Stomach (tissue), 19 donors: ENCODE measurements at places on chromosomes 6 and 20. TPM values are rescaled to one million over a fixed set of nuclear protein-coding genes. Genes with fewer than 3 reads are reported as not detected.

DNA sequence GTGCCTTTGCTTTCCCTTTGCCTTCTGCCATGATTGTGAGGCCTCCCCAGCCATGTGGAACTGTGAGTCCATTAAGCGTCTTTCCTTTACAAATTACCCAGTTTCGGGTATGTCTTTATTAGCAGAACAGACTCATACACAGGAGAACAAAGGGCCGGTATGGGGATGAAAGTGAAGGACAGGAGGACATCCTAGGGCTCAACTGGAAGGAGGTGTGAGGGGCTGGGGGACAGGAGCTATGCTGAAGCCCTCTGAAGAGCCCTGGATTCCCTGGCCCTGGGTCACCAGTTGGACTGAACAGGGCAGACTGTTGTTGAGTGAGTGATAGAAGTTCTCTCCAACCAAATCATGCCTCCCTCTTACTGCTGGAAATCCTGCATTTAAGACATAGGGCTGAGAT is 105.8 kb downstream of the SCML4 start:
- no peak for DNase-seq
- peaks cover 2% of the 10 kb centered on the region for H3K4me1 ChIP-seq
- no peak overlapping the region for H3K27ac ChIP-seq
- H3K4me3 ChIP-seq = no peak overlapping the region

GRCh38 chr20:2820896-2821869 is 5.0 kb downstream of the TMEM239 start:
- no peak for DNase-seq
- no peak overlapping the region for H3K27ac ChIP-seq
- H3K27me3 ChIP-seq = peaks cover 64% of the 10 kb centered on the region
- no peaks in the 10 kb centered on the region for H3K36me3 ChIP-seq

Gene NRSN1
- total RNA-seq = 1.1 TPM

Gene GNMT
- total RNA-seq = 0.45 TPM

DNA sequence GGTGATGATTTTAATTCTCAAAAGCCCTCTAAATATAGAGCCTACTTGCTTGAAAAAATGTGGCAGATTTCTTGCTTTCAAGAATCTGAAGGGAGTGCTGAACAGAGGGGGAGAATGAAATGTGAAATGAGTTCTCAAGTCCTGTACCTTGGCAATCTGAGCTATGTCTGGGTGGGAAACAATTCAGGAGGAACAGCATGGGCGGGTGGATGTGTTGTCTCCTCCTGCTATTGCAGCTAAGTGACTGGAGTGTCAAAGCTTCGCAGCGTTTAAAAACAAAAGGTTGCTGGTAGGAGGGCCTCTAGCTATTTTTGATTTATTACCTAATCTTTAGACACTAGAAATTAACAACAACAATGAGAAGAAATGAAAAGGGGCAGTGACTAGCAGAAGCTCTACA is 102.5 kb upstream of the ARG1 start:
- H3K4me3 ChIP-seq = no peak overlapping the region
- no peak for DNase-seq
- no peaks in the 10 kb centered on the region for H3K27me3 ChIP-seq
- no peaks in the 10 kb centered on the region for H3K36me3 ChIP-seq
- H3K4me1 ChIP-seq = no peaks in the 10 kb centered on the region

DNA sequence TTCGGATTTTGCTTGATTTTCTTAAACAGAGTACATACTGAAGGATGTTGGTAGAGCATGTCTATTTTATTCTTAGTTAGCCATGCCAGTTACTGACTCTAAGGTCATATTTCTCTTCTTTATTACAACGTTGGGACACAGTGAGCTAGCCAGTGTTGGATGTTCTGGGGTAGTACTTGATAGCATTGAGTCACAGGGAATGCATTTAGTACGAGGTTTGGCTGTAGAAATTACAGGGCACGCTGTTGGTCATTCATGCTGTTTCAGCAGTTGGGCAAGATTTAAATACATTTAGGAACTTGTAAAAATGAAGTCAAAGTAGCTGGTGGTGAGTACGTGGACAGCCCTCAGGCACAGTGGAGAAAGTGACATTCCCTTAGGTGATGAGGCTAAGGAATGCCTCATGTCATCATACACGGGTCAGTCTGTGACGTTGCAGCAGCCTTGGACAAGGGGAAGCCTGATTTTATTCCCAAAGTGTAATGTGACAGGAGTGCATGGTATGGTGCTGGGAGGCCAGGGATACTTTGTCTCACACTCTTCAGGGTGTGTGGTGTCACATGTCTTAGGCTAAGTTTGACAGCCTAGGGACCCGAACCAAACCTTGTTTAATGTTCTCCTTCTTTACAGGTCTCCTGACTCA is 57.7 kb upstream of the SLC22A1 start:
- no peak for DNase-seq
- no peaks in the 10 kb centered on the region for H3K4me1 ChIP-seq
- H3K27me3 ChIP-seq = no peaks in the 10 kb centered on the region
- H3K36me3 ChIP-seq = peaks cover 100% of the 10 kb centered on the region
- no peak overlapping the region for H3K4me3 ChIP-seq

Gene SH3BGRL2
- total RNA-seq = 68.5 TPM

DNA sequence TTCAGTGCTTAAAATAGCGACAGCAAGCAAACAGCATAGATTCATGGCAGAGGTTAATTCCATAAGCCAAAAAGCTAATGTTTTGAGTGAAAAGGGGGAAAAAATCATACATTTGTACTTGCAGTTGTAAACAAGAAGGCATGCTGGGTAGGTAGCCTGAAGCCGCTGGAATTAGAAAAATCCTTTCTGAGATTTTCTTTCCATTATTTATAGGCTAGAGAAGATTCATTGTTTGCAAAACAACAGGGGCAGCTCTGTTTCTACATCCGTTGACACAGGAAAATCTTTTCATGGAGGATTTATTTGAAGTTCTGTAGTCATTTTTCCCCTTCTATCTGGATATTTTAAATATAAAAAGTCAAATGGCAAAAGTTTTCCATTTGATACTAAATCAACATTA is 843.9 kb downstream of the QKI start:
- no peak overlapping the region for H3K4me3 ChIP-seq
- H3K27me3 ChIP-seq = no peaks in the 10 kb centered on the region
- no peaks in the 10 kb centered on the region for H3K4me1 ChIP-seq
- H3K27ac ChIP-seq = no peak overlapping the region

Gene RIN2
- 34.5 TPM for total RNA-seq

Gene RAET1L
- not detected for total RNA-seq

DNA sequence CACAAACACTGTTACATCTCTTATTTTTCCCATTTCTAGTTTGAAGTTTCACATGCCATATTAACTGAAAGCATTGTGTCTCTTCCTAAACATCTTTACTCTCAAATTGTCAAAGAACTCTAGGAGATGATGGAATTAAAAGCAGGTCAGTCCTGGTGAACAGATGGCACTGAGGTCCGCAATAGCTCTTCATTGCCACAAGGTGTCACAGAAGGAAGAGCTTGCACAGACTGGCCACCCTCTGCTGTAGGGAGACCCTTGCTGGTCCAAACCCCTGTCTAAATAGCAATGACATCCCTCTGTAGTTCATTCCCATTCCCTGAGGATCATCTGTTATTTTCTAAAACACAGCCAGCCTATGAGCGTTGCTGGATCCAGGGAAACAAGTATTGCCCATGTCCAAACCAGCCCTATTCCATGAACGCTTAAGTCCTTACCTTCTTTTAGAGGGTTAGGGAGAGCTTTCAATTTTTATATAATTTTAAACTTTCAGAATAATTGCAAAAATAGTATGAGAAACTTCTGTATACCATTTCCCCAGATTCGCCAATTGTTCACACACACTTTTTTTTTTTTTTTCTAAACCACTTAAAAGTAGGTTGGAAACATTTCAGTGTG is 10.1 kb upstream of the HDAC2 start:
- H3K4me1 ChIP-seq = no peaks in the 10 kb centered on the region
- no peak overlapping the region for H3K4me3 ChIP-seq
- no peaks in the 10 kb centered on the region for H3K27me3 ChIP-seq
- H3K36me3 ChIP-seq = no peaks in the 10 kb centered on the region

Gene AARS2
- 8.0 TPM for total RNA-seq

DNA sequence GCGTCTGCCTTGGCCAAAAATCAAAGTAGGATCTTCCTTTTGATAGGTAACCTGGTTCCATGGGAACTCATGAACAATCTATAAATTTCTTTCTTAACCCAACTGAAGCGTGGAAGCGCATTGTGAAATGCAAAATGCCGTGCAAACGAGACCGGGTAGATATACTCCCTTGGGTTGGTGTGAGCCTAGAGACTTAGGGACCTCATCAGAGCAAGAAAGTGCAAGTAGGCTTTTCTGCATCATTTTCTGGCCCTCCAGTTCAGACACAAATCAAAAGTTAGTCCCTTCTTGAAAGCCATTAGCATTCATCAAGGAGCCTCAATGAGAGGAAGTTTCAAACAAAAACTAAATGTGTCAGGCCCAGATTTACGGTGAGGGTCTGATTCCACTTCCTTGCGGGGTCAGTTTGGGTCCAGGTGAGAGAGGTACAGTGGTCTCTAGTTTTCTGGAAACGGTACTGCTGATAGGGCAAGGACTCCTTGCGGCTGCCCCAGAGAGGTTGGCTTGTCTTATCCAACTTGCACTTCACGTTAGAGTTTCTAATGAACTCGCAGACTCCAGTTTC is 5.3 kb upstream of the ZNF184 start:
- peak overlapping the region; percentile 63 for H3K4me3 ChIP-seq
- no peaks in the 10 kb centered on the region for H3K27me3 ChIP-seq
- DNase-seq = no peak
- H3K4me1 ChIP-seq = peaks cover 9% of the 10 kb centered on the region
- no peaks in the 10 kb centered on the region for H3K36me3 ChIP-seq
- peak overlapping the region; percentile 96 for H3K27ac ChIP-seq

DNA sequence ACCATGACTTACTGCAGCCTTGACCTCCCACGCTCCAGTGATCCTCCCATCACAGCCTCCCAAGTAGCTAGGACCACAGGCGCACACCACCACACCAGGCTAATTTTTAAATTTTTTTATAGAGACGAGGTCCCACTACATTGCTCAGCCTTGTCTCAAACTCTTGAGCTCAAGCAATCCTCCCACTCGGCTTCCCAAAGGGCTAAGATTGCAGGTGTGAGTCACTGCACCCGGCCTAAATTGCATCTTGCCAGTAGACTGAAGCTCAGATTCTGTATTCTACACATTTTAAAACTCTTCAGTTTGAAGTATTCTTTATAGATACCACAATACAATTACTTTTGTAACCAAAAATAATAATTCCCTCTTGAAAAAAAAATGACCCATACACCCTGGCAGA is 11.4 kb downstream of the NUDT3 start:
- no peak overlapping the region for H3K4me3 ChIP-seq
- no peak for DNase-seq
- H3K27ac ChIP-seq = no peak overlapping the region

Gene XKR7
- not detected for total RNA-seq

DNA sequence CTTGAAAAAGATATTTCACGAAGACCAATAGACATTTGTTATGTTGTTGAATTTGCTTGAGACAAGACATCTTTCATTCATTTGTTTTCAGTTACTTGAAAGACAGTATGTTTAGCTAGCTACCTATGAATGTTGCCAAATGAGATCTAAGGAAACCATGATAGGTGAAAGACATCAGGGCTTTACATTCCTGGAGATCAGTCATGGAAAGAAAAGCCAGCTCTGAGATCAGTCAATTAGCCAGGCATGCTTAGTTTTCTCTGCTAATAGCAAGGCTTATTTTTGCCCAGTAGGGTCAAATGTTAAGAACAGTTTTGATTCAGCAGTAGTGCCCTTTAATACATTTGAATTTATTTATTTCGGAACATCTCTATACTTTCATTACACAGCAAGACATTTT is 116.5 kb upstream of the EDN1 start:
- DNase-seq = no peak
- H3K27ac ChIP-seq = no peak overlapping the region
- H3K27me3 ChIP-seq = no peaks in the 10 kb centered on the region

GRCh38 chr6:24861934-24862333 is 63.2 kb upstream of the ARMH2 start:
- H3K4me3 ChIP-seq = no peak overlapping the region
- H3K27me3 ChIP-seq = no peaks in the 10 kb centered on the region
- DNase-seq = no peak
- peaks cover 44% of the 10 kb centered on the region for H3K36me3 ChIP-seq

- no peak overlapping the region for H3K4me3 ChIP-seq
- no peaks in the 10 kb centered on the region for H3K4me1 ChIP-seq
- H3K27me3 ChIP-seq = no peaks in the 10 kb centered on the region
- H3K36me3 ChIP-seq = peaks cover 86% of the 10 kb centered on the region
- no peak overlapping the region for H3K27ac ChIP-seq
Measured at GRCh38 chr20:37845241-37845681, 57.7 kb upstream of the VSTM2L start.

- no peak overlapping the region for H3K27ac ChIP-seq
- no peaks in the 10 kb centered on the region for H3K4me1 ChIP-seq
- no peak for DNase-seq
- no peaks in the 10 kb centered on the region for H3K27me3 ChIP-seq
- H3K36me3 ChIP-seq = no peaks in the 10 kb centered on the region
Measured at GRCh38 chr6:47690791-47691190, 7.6 kb upstream of the ADGRF4 start.

DNA sequence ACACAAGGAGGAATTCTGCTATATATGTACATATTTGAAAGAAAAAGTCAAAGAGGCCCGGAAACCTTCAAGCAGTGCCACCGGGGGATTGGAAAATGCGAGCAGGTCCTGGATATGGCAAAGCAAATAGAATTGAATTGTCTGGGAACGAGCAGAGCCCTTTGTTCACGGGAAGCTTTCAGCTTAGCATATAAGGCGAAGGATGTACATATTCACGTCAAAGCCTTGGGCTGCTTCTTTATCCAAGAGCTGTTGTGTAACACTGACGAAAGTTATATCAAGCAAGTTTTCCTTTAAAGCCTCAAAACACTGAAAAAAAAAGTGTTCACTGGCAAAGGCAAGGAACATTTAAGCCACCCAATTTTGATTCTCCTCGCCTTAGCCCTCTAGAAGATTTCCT is 171.0 kb downstream of the GPX5 start:
- peaks cover 99% of the 10 kb centered on the region for H3K27me3 ChIP-seq
- H3K27ac ChIP-seq = no peak overlapping the region
- no peak for DNase-seq
- H3K36me3 ChIP-seq = no peaks in the 10 kb centered on the region
- H3K4me3 ChIP-seq = no peak overlapping the region

GRCh38 chr6:83474309-83474708 is 38.0 kb upstream of the PRSS35 start:
- no peak overlapping the region for H3K4me3 ChIP-seq
- H3K36me3 ChIP-seq = no peaks in the 10 kb centered on the region
- H3K27ac ChIP-seq = no peak overlapping the region
- H3K4me1 ChIP-seq = no peaks in the 10 kb centered on the region
- H3K27me3 ChIP-seq = no peaks in the 10 kb centered on the region

- H3K4me1 ChIP-seq = no peaks in the 10 kb centered on the region
- H3K36me3 ChIP-seq = no peaks in the 10 kb centered on the region
- no peak overlapping the region for H3K4me3 ChIP-seq
- DNase-seq = no peak
- H3K27ac ChIP-seq = no peak overlapping the region
Measured at GRCh38 chr6:142968601-142969000, 23.6 kb upstream of the HIVEP2 start.

Gene FRMD1
- total RNA-seq = 0.43 TPM

Gene TNXB
- 43.8 TPM for total RNA-seq

Gene CRISP2
- total RNA-seq = not detected

Gene KHDC1L
- total RNA-seq = not detected

Gene DNAAF9
- 16.9 TPM for total RNA-seq

GRCh38 chr6:115091461-115091860 is 748.6 kb upstream of the HS3ST5 start:
- no peak for DNase-seq
- H3K27ac ChIP-seq = no peak overlapping the region
- H3K4me1 ChIP-seq = no peaks in the 10 kb centered on the region

GRCh38 chr20:19510611-19511010 is 247.4 kb upstream of the RIN2 start:
- no peak overlapping the region for H3K27ac ChIP-seq
- H3K4me3 ChIP-seq = no peak overlapping the region
- DNase-seq = no peak

Gene HRH3
- not detected for total RNA-seq
